ENCODE measurements at places on chromosomes 5 and 9. TPM values are rescaled to one million over a fixed set of nuclear protein-coding genes. Genes with fewer than 3 reads are reported as not detected.

DNA sequence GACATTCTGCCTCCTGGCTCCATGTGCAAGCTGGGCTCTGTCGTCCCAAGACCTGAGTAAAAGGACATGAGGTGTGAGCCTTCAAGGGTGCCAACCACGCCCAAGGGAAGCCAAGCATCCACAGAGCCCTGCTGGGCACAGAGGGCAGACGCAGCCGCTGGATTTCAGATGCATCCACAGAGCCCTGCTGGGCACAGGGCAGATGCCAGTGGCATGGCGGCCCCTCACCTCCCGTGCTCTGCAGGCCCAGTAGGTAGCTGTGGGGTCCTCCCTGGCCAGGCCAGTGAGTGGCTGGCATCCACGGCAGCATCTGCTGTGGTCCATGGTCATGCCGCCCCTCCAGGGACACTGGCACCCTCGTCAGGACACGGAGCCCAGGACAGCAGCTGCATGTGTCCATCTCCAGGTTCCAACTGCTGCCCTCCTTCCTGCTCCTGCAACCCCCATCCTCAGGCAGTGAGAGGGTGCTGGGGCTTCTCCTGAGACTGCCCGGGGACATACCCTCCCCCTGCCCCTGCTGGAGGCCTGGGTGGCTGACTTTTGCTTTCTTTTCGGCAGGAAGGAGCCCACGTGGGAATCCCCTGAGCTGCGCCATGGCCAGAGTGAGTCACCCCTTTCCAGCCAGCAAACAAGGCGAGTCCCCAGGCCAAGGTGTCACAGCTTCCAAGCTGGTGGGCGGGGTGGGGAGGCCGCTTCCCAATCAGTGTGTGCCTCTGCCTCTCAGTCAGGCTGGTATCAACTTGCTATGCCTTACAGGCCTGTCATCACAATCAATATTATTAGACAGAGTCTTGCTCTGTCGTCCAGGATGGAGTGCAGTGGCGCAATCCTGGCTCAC, 4.0 kb upstream of the TRAF2 start:
- DNase-seq = peak; percentile 89

DNA sequence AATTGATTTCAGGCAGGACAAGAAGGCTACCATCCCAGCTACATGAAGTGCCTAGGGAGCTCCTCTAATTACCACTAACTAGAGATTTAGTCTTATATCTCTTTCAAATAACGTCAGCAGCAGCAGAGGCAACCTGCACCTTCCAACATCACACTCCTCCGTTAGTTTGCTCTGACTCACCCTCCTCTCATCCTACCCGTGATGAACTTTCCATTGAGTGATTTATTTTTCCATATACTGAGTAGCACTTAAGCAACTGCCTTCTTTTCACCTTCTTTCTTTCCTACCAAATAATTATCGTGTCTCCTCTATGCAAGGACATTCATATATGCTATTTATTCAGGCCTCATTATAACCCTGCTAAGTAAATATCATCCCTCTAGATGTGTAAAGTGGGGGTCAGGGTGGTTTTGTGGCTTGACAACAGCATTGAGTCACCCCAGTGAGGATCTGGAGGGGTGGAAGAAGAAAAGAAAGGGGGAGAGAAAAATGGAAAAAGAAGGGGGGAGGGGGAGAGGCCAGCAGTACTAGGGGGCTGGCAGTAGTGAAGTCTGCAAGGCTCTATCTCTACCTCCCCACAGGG, 64.6 kb upstream of the CAST start:
- no peak for DNase-seq

DNA sequence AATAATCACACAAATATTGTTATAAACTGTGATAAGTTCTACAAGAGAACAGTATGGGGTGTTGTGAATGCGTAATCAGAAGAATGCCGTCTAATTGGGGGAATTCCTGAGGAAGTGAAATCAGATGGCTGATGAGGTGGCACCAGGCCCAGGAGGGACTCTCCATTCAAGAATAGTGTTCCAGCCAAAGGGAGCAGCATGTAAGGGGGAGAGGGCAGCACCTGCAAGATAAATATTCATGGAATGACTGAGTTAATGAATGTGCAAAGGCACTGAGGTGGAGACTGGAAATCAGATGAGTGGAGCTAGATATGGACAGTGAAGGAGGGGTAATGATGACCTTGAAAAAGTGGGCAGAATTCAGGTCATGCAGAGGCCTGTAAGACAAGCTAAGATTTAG, 250.6 kb downstream of the ARRDC3 start:
- DNase-seq = no peak

DNA sequence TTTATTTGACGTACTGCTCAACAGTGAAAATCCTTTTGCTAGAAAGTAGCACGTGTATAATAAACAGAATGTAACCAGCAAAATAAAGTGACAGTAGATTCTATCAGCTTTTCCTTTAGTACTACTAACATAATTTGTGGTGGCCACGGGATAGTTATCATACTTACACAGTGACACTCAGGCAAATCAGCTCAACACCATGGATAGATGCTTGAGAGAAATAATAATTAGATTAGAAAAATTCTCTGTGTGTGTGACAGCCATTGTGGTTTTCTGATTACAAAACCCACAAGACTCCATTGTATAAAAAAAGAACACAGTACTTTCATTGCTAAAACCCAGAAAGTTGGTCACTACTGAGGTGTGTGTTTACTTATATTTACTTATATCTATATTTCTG, 101.1 kb downstream of the MUSK start:
- no peak for DNase-seq

PHF24 gene
- not detected for total RNA-seq

DNA sequence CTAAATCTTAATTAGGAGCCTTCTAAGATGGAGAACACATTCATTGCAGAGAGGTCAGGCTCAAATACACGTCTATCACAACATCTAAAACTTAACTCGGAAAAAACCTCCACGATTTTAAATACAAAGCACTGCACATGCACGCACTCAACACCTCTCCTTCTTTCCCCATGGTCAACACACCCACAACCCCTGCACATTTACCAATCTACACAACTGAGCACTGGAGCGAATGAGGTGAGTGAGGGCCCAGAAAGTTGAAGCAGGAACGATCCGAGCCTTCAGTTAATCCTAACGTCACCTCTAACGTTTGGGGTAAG, 278 bp upstream of the NIPSNAP3A start:
- no peak for DNase-seq

IL3 gene
- total RNA-seq = not detected

HRH2 gene
- total RNA-seq = 27.5 TPM

GRCh38 chr9:84772511-84772910, 103.0 kb downstream of the NTRK2 start:
- no peak for DNase-seq

All from activated CD8-positive, alpha-beta T cell treated with anti-CD3 and anti-CD28 coated beads, Interleukin-2, amount 10 ng/mL, durations not matched to agents 7 days and 5 days (primary cell).